ENCODE measurements at places on chromosomes 3 and 15.

- no peak for DNase-seq
Observed at GRCh38 chr3:42898896-42899675, 6.9 kb upstream of the ZNF662 start.

DNA sequence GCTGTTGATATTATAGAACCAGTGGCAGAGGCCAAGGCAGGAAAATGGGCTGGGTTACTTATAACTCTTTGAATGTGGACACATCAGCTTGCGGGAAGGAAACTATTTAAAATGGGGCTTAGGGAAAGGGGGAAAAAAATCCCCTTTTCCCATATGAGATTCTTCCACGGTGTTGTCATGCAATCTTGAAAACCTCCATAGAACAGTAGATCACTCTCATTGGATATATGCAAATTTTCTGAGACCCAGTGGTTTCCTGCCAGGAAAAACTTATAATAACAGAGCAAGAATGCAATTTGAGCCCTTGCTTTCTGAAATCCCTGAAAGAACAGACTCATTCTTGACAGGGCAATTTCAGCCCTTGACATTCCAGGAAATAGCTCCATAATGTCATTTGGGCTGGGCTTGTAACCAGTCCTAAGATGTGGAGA is 31.1 kb downstream of the TMEM212 start:
- DNase-seq = no peak

- no peak for DNase-seq
Observed at GRCh38 chr3:4793311-4793710, 185.9 kb upstream of the BHLHE40 start.

DNA sequence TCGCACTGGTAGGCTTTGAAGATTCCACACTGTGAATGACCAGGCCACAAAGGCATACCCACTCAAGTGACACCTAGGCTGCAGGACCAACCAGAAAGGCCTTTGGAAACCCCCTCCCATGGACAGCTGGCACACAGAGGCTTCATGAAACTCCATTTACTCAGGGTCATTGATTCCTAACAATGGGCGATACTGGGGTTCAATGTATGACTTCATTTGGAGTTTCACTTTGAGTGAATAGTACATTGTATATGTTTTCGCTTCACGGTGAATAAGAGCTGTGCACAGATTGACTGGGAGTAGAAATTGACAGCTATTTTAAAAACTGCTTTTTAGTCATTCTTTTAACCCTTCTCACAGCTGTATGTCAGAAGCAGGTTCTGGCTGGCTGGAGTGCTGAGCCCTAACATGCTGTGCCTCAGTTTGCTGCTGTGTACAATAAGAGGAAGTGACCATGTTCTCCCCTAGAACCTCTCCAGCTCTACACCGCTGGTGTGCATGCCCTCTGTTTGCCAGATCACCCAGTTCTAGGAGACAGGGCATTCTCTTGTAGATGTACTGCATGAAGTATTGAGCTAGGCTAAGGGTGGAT is 15.4 kb upstream of the CX3CR1 start:
- DNase-seq = no peak

DNA sequence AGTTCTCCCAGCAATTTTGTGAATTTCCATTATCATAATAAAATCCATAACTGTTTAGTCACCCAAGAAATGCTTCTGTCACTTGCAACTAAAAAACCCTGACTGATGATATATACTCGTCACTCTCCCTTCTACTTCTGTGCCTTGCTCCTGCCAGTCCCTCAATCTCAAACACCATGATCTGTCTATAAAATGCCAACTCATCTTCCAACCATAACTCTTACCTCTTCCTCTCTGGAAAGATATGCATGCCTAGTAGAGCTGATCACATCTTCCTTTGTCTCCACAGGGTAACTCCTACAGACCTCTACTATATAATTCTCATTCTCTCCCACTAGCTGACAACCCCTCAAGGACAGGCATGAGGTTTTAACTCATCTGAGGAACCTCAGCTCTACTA is 5.2 kb upstream of the VEPH1 start:
- no peak for DNase-seq

- DNase-seq = no peak
Observed at GRCh38 chr3:189833996-189834395, 202.8 kb downstream of the TP63 start.

DNA sequence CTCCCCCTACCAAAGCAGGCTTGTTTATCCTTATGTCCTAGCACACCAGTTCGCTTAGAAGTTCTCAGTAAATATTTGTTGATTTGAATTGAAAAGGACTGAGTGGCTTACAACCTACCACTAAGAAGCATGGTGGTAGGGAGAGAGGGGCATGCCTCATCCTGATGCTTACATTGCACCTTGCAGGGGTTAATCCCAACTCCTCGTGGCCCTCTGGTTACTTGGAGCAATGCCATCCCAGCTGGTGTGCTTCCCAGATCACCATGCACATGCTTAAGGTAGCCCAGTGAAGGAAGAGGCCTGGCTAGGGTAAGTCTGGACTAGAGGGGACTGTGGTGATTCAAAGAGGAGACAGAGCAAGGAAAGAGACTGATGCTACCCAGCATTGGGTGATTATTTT is 253.3 kb downstream of the CLSTN2 start:
- no peak for DNase-seq

GRCh38 chr15:69780981-69781380 is 316.7 kb downstream of the TLE3 start:
- DNase-seq = no peak

DNA sequence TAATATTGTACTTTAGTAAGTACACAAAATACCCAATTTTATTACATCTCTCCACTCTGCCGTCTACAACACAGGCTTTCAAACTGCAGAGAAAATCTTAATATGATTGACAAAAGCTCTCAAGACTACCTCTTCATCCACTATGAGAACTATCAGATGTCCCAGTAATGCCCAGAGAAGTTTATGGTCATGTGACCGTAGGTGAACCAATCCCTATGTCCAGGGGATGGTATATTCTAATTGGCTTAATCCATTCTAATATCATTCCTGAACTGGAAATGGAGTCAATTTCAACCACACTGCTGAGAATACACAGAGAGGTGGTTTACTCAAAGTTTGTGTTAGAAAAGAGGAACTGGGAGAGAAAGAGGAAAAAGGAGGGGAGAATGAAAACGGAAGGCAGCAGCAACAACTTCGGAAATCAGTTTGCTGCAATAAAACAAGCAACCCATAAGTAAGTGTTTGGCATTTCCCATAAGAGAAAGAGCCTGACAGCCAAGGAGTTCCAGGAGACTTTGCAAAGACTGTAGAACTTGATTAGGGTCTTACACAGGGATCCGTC is 7.3 kb downstream of the SST start:
- no peak for DNase-seq

GRCh38 chr15:56824175-56824574 is 90.9 kb upstream of the ZNF280D start:
- no peak for DNase-seq

DNA sequence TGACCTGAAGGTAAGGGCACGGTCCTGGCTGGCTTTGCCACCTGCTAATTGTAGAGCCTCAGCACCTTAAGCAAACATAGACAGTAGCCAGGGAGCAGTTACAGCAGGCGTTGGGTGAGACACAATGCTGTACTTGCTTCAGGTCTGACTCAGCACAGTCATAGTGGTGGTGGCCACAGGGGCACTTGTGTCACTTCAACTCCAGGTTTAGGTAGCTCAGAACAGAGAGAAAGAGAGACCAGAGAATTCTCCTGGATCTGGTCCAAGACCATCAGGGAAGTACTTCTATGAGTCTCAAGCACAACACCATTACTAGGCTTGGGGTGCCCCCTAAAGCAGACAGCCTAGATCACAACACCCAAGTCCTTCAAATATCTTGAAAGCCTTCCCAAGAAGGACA is 204.4 kb downstream of the OTOL1 start:
- no peak for DNase-seq

- no peak for DNase-seq
Observed at GRCh38 chr15:57025264-57025926, 107.0 kb downstream of the TCF12 start.

DNA sequence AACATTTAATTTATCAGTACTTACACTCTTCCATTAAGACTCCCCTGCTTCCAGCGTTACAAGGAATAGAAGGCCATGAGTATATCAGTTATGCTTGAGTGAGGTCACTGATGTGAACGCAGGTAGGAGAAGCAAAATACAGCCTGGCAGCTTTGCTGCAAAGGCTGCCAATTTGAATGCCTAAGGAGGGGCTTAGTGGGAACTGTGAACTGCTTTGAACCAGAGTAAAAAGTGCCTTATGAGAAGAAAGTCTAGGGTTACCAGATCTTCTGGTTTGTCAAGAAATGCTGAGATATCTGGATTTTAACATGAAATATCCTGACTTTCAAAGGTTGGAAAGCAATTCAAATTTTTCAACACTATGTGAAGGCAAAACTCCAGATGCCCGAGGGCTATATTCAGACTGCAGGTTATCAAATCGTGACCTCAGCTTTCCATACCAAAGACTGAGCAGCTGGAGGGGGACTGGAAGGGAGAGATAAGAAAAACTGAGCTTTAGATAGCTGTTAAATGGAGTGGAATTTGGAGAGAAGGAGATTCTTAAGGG is 446.3 kb upstream of the NECTIN3 start:
- no peak for DNase-seq

- no peak for DNase-seq
Observed at GRCh38 chr3:111325160-111325718, 216.8 kb upstream of the CD96 start.

- no peak for DNase-seq
Observed at GRCh38 chr15:23035964-23036566, 3.3 kb downstream of the TUBGCP5 start.

DNA sequence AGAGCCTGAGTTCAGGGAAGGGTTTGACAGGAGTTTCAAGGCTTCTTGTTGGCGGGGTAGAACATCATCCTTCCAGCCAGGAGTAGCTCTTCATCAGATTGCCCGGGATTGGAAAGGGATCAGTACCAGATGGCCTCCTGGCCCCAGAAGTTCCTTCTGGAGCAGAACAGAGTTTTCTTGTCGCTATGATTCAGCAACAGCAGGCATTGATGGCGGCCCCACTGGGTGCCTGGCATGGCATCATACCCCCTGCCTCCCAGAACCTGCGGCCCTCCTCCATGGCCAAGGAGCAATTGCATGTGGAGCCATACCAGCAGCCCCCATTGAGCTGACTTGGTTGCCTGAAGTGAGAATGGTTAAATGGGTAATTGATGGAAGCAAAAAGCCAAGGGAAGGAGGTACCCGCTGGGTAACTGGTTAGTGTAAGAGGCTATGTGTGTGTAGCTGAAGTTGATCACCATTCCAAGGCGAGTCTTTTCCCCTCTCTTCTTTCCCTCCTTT is 305.6 kb downstream of the PTPRG start:
- DNase-seq = no peak

- no peak for DNase-seq
Observed at GRCh38 chr3:142998439-142998838, 2.9 kb upstream of the U2SURP start.

GRCh38 chr3:42831321-42831713 is 22.1 kb downstream of the ACKR2 start:
- peak; percentile 46 for DNase-seq

DNA sequence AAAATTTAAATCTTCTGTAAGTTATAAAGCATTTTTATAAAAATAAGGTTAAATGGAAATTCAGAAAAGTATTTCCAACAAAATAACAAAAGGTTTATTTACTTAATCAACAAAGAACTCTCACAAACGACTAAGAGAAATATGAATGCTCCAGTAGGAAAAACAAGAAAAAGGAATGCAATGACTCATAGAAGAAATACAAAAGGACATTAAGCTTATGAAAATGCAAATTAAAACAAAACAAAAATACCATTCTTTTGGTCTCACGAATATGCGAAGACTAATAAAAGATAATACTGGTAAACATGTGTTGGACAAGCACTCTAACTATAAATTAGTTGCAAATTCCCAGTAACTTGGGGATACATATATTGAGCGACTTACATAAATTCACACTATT is 17.5 kb upstream of the TBC1D5 start:
- DNase-seq = no peak
